Stimulated activated CD4-positive, alpha-beta T cell treated with anti-CD3 and anti-CD28 coated beads, Interleukin-1b, Interleukin-23, amount 100 ng/mL, for 1 hour (primary cell): ENCODE measurements at places on chromosomes 3 and 15.

DNA sequence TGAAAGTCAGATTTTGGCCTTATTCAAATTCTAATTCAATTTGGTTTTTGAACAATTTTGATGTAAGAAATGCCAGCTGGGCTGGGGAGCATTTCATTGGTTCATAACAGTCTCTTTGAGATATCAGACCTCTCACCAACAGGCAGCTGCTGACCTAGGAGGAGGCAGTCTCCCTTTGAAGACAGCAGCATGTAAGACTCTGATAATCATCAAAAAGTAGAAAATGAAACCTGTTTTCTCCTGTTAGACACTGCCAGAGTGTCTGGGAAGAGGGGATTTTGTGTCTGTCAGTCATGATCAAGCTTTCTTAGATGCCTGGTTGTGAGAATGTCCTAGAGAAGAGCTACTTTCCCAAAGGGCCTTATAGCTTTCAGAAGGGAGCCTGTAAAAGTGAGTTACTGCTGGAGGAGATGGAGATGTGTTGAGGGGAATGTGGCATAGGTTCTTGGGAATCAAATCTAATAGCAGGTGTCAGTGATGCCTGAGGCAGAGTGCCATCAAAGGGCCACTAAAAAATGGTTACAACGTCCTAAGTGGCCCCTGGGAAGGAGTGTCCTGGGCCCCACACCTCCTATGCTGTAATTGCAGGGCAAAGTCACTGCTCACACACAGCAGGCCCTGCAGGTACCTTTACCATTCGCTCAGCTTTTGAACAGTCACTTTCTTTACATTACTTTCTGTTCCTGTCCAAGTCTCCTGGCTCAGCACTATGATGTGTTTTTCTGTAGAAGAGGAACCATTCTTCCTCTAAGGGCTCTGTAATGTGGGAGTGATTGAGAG, 43.1 kb downstream of the FSTL1 start:
- no peak for DNase-seq

DNA sequence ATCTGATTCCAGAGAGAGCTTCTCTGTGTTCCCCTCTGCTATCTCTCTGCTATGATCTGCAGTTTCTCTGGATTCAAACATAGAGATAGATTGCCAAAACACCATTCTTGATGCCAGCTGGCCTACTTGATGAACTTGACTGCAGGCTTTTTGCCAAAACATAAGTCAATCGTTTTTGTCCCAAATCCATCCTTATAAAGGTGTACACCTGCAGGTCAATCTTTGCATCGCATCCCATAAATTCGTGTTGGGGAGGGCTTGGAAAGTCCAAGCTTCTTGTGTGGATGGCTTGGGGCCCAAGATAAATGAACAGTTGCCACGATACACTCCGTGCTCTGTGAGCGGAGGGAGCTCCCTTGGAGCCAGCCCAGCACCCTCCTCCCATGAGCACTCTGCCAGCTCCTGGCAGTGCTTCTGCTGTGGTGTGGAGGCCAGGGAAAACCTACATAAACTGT, 2.7 kb downstream of the CERS3 start:
- no peak for DNase-seq

- DNase-seq: no peak
Measured at GRCh38 chr3:60585918-60586317, 665.3 kb downstream of the FHIT start.

- DNase-seq: no peak
Measured at GRCh38 chr3:140387244-140387643, 290.6 kb upstream of the TRIM42 start.

DNA sequence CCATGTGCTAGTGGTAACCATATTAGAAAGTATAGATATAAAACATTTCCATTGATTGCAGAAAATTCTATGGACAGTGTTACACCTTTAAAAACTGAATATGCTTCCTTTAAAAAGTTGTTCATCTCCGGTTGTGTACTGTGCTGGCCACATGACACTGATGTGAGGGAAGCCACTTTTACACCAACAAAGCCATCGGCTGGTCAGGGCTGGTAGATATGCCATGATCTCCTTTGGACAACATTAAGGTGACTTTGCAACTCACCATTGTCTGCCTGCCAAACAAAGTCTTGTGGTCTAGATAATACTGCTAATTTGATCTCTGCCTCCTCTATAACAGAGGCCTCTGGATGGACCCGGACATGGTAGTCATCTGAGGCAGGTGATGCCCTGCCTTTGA, 156.0 kb upstream of the RARB start:
- DNase-seq: no peak

DNA sequence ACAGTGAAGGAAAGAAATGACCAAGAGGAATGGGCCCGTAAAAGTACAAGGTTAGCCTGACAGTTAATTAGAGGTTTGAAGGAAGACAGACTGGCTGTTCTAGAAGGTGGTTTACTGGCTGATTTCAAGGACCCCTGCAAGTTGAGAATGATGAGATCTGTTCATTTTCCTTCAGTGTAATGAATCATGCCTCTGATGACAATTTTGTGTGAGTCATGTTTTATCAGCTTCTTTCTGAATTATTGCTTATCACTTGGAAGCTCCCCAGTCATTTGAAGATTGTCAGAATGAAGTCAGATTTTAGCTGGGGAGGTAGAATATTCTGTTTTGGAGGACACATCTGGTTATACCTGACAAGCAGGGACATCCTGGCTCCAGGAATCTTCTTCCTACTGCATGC, 50.6 kb downstream of the DRD3 start:
- no peak for DNase-seq

DNA sequence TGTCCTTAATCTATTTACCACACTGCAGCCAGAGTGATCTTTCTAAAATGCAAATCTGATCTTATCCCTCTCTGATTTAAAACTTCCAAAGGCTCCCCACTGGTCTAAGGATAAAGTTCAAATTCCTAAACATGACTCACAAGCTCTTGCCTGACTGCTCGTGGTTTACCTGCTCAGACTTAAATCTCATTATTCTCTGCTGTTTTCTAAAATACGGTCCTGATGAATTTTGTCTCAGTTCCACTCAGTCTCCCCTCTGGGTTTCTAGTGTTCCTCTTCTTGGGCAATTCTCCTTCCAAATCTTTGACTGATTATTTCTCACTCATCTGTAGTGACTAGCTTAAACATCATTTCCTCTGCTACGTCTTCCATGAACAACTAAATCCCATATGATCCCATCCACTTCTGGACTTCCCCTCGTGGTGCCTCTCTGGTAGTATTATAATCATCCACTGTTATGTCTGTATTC, 108.3 kb downstream of the P3H2 start:
- DNase-seq: no peak

- no peak for DNase-seq
Measured at GRCh38 chr15:101646672-101647071, 5.5 kb downstream of the TM2D3 start.

- no peak for DNase-seq
Measured at GRCh38 chr15:27706300-27706699, 392.8 kb downstream of the OCA2 start.

GRCh38 chr3:123130079-123130750, 63.4 kb downstream of the PDIA5 start:
- DNase-seq: no peak

GRCh38 chr15:45394681-45395080, 16.3 kb upstream of the GATM start:
- DNase-seq: no peak

DNA sequence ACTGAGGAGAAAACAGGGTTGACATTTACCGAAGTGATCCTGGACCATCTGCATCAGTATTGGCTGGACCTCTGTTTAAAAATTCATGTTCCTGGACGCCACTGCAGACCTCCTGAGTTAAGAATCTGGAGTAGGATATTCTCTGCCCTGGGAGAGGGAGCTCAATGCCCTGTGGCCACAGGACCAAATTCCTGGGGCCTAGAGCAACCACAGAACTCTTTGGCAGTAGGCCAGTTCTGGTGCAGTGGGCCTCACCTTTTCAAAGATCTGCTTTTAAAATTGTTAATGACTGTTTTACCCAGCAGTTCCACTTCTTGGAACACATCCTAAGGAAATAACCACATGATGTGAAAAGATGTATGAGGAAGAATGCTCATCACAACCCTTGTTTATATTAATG, 133.3 kb upstream of the ADPGK start:
- no peak for DNase-seq

- no peak for DNase-seq
Measured at GRCh38 chr15:49164865-49165264, 5.2 kb upstream of the GALK2 start.

DNA sequence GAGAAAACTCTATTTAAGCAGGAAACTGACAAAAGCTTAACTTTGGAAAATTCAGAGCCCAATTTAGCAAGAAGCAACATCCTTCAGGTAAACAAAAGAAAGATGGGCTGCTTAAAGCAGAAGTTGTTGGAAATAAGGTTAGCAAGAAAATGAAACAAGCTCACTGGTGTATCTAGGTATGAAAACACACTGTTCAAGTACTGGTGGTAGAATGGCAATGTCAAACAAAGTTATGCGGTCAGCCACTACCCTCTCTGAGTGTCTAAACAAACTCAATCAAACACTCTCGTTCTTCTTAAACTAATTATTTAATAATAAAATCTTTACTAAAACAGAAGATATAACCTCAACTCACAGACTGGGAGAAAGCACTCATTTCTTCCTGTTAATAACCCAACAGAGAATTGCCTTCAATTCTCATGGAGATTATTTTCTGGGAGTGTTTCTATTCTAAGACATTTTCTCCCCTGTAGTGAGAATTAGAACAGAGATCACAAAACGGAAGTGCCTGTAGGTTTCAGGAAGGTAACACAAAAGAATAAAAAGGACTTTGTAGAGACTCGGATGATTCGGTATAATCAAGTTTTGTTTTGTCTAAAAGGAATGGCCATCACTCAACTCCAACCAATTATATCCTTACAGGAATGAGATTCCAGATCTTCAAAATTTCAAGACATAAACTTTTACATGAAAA, 28.9 kb downstream of the PRICKLE2 start:
- DNase-seq: no peak

- no peak for DNase-seq
Measured at GRCh38 chr15:76057332-76058000, 2.3 kb upstream of the TMEM266 start.

GRCh38 chr3:47577583-47578118, 1.0 kb downstream of the CSPG5 start:
- no peak for DNase-seq

DNA sequence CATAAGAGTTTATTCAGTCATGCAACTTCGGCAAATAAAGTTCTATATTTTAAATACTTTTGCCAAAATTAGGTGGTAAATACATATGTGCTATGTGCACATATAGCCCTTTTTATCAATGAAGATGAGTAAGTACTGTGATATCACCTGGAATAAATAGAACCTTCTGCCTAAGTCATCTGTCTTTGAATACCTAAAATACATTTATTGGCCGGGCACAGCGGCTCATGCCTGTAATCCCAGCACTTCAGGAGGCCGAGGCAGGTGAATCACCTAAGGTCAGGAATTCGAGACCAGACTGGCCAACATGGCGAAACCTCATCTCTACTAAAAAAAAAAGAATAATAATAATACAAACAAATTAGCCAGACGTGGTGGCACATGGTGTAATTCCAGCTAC, 73.8 kb upstream of the FLNB start:
- no peak for DNase-seq

DNA sequence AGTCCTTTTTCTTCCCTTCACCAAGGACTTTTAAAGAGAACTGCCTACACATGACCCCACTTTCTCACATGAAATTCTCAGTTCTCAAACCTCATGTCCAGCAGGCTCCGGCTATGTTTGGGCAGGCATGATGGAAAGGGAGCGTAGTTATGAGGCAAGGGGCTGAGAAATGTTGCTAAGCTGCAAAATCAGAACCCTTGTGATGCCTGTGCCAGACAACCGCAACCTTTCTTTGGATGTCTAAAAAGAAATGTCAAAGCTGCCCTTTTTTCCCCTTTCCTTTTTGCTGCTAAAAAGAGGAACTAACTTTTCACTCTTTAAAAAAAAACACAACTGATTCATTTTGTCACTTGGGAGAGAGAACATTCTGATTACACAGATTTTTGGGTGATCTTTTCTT, 19.2 kb downstream of the GNB4 start:
- no peak for DNase-seq

DNA sequence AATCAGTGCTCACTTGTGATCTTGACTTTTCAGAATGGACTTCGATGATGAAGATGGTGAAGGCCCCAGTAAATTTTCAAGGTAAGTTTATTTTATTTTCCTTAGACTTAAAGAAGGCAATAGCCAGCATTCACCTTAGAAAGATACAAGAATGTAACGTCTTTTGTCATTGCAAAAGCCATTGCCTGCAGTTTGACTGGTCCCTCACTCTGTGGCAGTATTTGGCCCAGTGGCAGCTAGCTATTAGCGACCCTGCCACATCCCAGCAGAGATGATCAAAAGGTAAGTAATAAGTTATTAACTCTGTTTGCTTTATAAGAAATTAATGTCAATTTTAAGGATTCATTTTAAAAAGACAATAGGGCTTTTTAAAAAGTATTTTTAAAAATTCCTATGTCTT, 53.7 kb downstream of the ARNT2 start:
- no peak for DNase-seq

DNA sequence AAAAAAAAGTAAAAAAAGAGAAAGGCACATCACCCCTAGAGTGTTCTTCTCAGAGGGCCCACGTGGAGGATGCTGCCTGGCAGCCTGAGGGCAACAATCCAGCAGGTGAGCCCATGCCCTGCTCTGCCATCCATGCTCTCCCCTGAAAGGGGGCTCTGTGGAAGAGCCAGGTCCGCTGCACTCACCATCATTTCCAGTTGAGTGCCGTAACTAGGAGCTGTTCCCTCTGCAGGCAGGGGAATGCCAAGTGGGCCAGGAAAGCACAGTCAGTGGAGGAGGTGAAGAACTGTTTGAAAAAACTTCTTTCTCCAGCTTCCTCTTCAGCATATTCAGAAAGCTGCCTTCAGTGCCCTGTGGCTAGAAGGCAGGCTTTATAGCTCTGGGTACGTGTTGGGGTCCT, 84.1 kb downstream of the ABHD5 start:
- DNase-seq: no peak

DNA sequence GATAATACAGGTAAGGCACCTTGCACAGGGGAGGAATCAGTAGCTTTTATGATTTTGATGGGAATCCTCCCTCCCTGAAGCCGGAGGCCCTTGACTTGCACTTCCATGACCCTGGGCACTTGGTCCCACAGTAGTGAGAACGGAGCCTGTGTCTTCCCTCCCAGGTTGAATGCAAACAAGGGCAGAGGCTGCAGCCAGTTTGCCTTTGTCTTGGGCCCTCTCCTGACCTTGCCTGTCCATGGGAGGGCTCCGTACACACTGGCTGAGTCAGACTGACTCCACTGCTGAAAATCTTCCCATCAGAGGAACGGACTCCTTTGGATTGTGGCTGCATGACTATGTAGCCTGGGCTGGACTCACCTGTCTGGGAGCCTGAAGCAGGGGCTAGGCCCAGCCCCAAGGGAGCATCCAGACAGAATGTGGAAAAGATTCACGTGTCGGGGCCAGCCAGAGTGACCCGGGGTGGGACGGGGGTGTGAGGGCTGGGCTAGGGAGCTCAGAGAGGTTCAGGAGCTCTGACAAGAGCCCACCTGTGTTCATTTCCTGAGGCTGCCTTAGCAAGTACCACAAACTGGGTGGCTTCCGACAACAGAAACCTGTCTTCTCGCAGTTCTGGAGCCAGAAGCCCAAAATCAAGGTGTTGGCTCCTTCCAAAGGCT, 9.5 kb downstream of the TBC1D21 start:
- no peak for DNase-seq

- no peak for DNase-seq
Measured at GRCh38 chr3:177673112-177673914, 476.0 kb upstream of the TBL1XR1 start.

- no peak for DNase-seq
Measured at GRCh38 chr3:159166899-159167586, 365.2 kb downstream of the MFSD1 start.

- no peak for DNase-seq
Measured at GRCh38 chr3:23576379-23576959, 229.3 kb upstream of the UBE2E1 start.

- no peak for DNase-seq
Measured at GRCh38 chr3:183188895-183189462, 26.4 kb upstream of the LAMP3 start.
